Activated CD4-positive, CD25-positive, alpha-beta regulatory T cell treated with anti-CD3 and anti-CD28 coated beads, Interleukin-2, amount 50 U/mL, for 24 hours (primary cell): ENCODE measurements at places on chromosomes 5 and 9.

DNA sequence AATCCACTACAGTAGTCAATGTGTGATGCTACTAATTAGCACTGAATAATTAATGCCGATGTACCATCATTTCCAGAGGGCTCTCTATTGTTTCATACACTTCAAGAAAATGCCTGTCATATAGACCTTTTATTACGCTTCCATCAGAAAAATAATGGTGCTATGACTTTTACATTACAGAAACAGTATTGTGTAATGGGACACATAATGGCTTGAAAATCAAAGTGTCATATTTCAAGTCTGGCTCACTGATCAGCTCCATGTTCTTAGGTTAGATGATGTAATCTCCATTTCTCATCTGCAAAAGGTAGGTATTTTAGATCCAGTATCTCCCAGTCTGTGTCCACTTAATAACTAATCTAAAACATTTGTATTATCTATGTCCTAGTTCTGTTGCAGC lies 990.6 kb upstream of the TYRP1 start:
- ATAC-seq: no peak

DNA sequence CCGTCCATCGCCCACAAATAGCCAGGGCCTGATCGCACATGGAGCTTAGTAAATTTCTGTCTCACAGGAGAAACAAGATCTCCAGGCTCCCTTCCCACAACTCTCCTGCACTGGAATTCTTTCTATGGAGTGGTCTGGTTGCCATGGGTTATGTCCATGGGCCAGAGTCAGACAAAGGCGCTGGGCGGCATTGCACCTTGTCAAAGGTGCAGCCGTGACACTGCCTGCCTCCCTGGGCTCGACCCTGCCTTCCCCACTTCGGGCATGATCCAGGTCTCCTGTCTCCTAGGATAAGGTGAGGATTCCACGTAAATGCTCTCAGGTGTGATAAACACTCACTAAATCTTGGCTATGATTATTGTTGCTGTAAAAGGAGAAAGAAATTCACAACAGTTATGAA lies 130.0 kb downstream of the ADAMTS16 start:
- no peak for ATAC-seq

DNA sequence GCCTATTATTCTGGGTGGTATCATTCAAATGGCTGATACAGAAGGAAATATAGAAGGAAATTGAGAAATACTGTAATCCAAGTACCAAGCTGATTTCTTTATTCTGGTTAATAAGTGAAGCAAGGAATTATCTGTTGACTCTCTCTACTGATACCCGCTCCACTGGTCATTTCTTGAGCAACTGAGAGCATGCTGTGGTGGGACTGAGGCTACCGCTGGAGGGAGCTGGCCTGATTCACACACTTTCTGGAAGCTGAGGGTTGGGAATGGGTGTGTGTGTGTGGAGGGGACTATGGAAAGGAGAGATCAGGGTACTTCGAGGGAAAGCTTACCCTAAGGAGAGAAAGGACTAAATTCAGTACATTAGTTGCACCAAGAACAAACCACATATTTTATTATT lies 104.1 kb downstream of the UGCG start:
- ATAC-seq: no peak

- no peak for ATAC-seq
These were observed 100.0 kb downstream of the BASP1 start for GRCh38 chr5:17317473-17317872.
